ENCODE measurements at places on chromosomes 2 and 18.

DNA sequence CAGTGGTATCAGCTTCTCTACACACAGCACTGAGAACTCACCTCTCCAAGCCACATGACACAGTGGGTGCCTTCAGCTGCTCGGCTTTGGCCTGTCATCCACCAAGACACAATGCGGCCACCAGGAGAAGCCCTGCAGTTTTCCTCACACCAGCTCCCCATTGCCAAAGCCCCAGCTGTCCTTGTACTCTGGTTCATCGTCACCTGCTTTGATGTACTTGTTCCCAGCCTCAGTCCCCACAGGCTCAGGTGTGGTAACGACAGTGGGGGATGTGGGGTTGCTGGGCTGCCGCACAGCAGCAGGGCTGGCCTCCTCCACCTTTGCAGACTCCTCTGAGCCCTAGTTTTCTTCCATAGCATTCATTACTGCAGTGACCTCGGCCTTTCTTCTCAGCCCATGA, 387.3 kb downstream of the MEIS1 start:
- DNase-seq, result no peak

DNA sequence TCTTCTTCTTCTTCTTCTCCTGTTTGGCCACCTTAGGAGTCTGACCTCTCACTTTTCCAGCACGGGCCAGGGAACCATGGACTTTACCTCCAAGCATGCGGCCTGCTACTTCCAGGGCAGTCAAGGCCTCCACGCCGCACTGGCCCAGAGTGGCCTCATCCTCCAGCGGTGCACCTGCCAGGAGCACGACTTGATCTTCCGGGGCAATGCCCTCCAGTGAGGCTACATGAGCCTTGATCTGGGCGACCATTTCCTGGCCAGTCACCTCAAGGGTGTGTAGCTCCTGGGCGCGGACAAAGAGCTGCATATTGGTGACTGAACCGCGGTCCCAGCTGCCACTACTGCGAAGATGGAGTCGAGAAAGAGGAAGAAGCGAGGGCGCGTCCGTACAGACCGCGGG, 67.1 kb downstream of the DIPK1C start:
- DNase-seq, result no peak

DNA sequence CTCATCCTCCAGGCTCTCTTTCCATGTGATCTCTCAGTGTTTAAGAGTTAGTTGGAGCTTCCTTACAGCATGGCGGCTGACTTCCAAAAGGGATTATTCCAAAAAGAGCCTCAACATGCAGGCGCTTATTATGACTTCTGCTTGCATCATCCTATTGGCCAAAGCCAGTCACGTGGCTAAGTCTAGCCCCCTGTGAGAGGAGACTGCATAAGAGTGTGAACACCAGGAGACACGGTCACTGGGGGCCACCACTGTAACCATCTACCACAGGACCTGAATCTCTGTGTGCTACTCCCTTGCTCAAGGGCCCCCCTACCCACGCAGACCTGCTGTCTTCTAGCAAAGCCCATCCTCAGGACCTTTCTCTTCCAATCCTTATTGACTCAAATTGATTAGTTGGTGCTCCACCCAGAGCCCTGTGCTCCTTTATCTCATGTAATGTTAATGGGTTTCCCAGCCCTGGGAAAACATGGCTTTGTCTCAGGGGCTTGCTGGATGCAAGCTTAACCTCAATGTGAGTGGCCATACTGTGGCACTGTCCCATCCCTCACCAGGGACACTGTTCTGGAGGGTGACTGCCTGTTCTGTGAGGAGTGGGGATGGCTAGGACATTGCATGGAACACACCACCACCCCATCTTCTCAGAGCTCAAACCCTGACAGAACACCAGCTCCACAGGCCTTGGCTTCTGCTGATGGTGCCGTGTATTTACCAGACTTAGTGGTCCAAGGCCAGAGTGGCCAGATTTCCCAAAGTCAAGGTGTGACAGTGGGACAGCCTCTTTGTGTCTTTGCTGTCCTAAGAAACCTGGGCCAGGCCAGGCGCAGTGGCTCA, 4.2 kb downstream of the IL1RN start:
- no peak for DNase-seq

GRCh38 chr2:39703181-39703872, 37.6 kb downstream of the TMEM178A start:
- DNase-seq, result no peak

GRCh38 chr2:16326711-16327300, 338.8 kb downstream of the CYRIA start:
- DNase-seq, result no peak

Data from effector memory CD8-positive, alpha-beta T cell (primary cell).